ENCODE measurements at places on chromosomes 12 and 14. TPM values are rescaled to one million over a fixed set of nuclear protein-coding genes. Genes with fewer than 3 reads are reported as not detected.

DNA sequence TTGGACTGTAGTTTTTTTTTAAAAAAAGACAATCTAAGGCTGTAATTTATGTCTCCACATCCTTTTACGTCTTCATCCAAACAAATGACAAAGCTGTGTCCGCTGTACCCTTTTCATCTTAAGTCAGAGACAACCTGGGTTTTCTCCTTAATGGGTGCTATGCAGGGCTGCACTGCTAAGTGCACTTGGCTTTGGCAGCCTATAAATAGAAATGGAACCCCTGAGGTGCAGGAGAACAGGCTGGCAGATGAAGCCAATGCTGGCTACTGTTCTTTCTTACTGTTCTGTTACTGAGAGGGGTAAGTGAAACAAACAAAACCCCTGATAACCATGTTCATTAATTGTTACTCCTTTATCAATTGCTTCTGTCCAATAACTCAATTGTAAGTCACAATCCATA, 47.1 kb upstream of the KICS2 start:
- no peaks in the 10 kb centered on the region for H3K4me1 ChIP-seq
- DNase-seq, result no peak
- no peak overlapping the region for H3K4me3 ChIP-seq

DNA sequence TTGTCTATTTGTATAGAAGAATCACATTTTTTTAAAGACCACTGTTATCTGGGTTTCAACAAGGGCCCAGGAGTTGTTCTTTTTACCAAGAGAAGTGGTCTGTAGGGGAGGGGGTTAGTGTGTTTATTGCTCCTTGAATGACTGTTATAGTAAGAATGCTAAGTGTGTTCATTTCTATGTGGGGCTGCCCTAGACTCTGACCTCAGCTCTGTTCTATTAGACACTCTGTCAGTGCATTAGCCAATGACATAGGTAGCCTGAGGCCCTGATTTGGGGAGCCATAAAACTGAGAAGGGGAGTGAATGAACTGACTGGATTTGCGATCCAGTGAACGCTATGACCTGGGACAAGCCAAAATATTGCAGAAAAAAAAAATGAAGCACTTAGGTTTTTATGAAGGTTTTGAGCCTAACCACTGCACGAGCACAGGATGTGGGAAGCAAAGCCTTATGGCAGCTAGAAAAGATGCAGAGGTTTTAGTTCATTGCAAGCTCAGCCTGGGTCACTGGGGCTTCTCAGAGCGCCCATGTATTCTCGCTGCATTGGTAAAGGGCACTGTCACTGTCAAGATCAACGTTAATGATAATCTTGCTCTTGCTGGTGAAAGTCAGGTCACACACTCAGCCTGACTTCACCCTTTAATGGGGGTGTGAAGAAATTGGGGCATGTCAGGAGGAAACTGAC, 63.8 kb downstream of the PRKCH start:
- H3K27ac ChIP-seq, result no peak overlapping the region
- no peaks in the 10 kb centered on the region for H3K36me3 ChIP-seq
- H3K27me3 ChIP-seq, result no peaks in the 10 kb centered on the region
- no peak for DNase-seq
- peaks cover 8% of the 10 kb centered on the region for H3K4me1 ChIP-seq

DNA sequence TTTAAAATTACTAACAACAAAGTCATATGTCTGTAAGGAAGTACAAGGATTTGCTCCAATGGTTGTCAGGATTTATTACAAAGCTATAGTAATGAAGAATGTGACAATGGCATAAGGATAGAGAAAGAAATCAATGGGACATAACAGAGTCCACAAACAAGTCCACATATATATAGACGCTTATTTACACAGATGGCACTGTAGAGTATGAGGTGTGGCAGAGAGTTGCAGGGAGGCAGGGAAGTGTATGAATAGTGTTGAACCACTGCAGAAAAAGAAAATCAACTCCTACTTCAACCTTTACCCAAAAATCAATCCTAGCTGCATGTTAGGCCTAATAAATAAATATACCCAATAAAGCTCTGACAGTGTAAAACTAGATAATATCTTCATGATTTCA, 21.3 kb downstream of the SOS2 start:
- H3K4me3 ChIP-seq, result no peak overlapping the region
- H3K36me3 ChIP-seq, result no peaks in the 10 kb centered on the region
- no peaks in the 10 kb centered on the region for H3K27me3 ChIP-seq
- no peaks in the 10 kb centered on the region for H3K4me1 ChIP-seq
- no peak overlapping the region for H3K27ac ChIP-seq
- no peak for DNase-seq

DNA sequence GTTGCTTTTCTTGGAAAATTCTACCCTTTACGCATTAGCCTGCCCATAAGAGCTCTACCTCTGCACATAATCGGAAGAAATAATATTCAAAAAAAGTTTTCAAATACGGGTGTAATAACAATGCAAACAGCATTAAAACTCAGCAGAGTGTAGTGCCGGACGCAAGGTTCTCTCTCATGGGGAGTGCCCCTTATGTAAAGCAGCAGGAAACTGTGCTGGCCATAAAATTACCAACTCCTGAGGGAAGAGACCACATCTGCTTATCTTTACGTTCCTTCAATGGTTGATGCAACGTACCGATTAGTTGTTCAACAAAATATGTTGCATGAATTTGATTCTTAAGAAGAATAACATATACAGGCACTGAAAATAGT, 118.7 kb upstream of the TMCC3 start:
- DNase-seq, result peak; percentile 74
- peak overlapping the region; percentile 69 for H3K27ac ChIP-seq
- H3K27me3 ChIP-seq, result no peaks in the 10 kb centered on the region
- peaks cover 2% of the 10 kb centered on the region for H3K36me3 ChIP-seq
- H3K4me1 ChIP-seq, result peaks cover 54% of the 10 kb centered on the region

- no peak overlapping the region for H3K27ac ChIP-seq
- H3K27me3 ChIP-seq, result peaks cover 3% of the 10 kb centered on the region
- peaks cover 15% of the 10 kb centered on the region for H3K4me1 ChIP-seq
- DNase-seq, result no peak
These were observed 9.7 kb upstream of the RIC8B start for GRCh38 chr12:106764738-106765137.

DNA sequence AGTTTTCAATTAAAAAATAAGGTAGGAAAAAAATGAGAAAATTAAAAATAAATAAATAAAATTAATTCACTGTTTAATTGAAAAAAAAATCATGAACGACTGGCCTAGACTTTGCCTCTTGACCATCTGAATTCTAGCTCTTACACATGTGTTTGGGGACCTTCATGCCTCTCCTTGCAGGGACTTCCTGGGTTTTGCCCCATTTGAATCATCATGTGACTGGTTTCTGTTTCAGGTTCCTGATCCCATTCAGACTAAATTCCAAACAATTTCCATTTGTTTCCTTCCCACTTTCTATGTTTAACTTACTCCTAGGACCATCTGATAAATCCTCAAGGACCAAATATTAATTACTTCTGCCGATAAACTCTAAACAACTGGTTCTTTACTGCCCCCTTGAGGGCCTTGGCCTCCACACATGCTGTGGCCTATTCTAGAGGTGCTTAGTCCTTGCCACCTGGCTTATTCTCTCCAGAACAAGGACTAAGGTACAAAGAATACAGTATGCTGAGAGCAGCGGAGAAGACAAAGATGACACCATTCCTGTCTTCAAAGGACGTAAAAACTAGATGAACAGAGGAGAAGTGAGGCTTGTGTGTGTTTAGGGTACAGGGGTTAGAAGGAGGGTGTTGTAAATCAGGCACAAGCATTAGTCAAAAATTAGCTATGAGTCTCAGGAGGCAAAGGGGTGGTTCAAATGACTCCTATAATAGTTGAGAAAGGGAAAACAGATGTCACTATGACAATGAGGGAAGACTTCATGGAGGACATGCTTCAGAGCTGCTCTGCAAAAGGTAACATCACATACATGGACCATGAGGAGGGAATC, 125.8 kb upstream of the AVPR1A start:
- no peaks in the 10 kb centered on the region for H3K36me3 ChIP-seq
- H3K4me3 ChIP-seq, result no peak overlapping the region
- H3K27ac ChIP-seq, result no peak overlapping the region
- H3K27me3 ChIP-seq, result no peaks in the 10 kb centered on the region

GRCh38 chr14:83041224-83041623, 1507.6 kb upstream of the SEL1L start:
- H3K4me1 ChIP-seq, result no peaks in the 10 kb centered on the region
- no peak overlapping the region for H3K27ac ChIP-seq
- H3K4me3 ChIP-seq, result no peak overlapping the region
- no peaks in the 10 kb centered on the region for H3K27me3 ChIP-seq

GRCh38 chr12:553216-554000, 93.7 kb downstream of the B4GALNT3 start:
- DNase-seq, result no peak
- no peak overlapping the region for H3K4me3 ChIP-seq
- peaks cover 6% of the 10 kb centered on the region for H3K4me1 ChIP-seq
- H3K36me3 ChIP-seq, result no peaks in the 10 kb centered on the region

GRCh38 chr12:16093825-16094224, 182.7 kb downstream of the DERA start:
- H3K27me3 ChIP-seq, result no peaks in the 10 kb centered on the region
- H3K36me3 ChIP-seq, result no peaks in the 10 kb centered on the region
- no peak overlapping the region for H3K27ac ChIP-seq
- H3K4me3 ChIP-seq, result no peak overlapping the region
- DNase-seq, result no peak

KERA gene
- polyA plus RNA-seq, result not detected

GRCh38 chr14:91624757-91625156, 107.1 kb downstream of the CATSPERB start:
- no peaks in the 10 kb centered on the region for H3K36me3 ChIP-seq
- H3K27me3 ChIP-seq, result peaks cover 4% of the 10 kb centered on the region
- H3K27ac ChIP-seq, result no peak overlapping the region
- H3K4me1 ChIP-seq, result no peaks in the 10 kb centered on the region

DNA sequence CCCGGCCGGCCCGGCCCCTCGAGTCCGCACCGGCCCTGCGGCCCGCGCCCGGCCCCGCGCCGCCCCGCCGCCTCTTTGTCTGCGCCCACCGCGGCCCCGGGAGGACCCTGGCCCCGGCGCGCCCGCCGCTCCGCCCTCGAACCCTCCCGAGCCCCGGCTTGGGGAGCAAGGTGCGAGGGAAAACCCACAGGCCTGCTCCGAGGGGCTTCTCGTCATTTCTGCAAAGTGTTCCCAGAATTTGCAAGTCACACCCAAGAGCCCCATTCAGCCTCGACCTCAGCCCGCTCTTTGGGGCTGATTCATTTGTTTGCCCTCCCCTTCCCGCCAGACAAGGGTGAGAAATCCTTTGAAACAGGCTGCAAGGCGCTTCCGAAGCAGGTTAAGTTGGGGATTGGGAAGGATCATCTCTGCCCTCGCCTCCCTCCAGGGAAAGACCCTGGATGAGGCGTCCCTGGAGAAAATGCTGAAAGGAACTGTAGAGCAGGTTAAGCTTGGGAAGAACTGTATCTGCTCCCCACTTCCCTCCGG, 325 bp upstream of the CLIP1 start:
- H3K27ac ChIP-seq, result no peak overlapping the region
- DNase-seq, result peak; percentile 52
- no peaks in the 10 kb centered on the region for H3K27me3 ChIP-seq
- peak overlapping the region; percentile 51 for H3K4me3 ChIP-seq
- peaks cover 39% of the 10 kb centered on the region for H3K4me1 ChIP-seq

TDP1 gene
- 20.5 TPM for polyA plus RNA-seq

TMEM119 gene
- polyA plus RNA-seq, result not detected

GRCh38 chr14:99035712-99036610, 236.0 kb downstream of the BCL11B start:
- no peak overlapping the region for H3K4me3 ChIP-seq
- DNase-seq, result no peak
- H3K36me3 ChIP-seq, result no peaks in the 10 kb centered on the region
- no peak overlapping the region for H3K27ac ChIP-seq
- no peaks in the 10 kb centered on the region for H3K27me3 ChIP-seq

GRCh38 chr12:93704122-93704521, 26.9 kb downstream of the CRADD start:
- H3K4me1 ChIP-seq, result no peaks in the 10 kb centered on the region
- H3K27ac ChIP-seq, result no peak overlapping the region
- H3K4me3 ChIP-seq, result no peak overlapping the region

GRCh38 chr12:27905285-27906126, 67.0 kb downstream of the PTHLH start:
- no peak for DNase-seq
- no peak overlapping the region for H3K4me3 ChIP-seq
- H3K27me3 ChIP-seq, result no peaks in the 10 kb centered on the region
